Right ventricle myocardium inferior (tissue), 1 donor: ENCODE measurements at places on chromosomes 11 and 22. TPM values are rescaled to one million over a fixed set of nuclear protein-coding genes. Genes with fewer than 3 reads are reported as not detected.

DNA sequence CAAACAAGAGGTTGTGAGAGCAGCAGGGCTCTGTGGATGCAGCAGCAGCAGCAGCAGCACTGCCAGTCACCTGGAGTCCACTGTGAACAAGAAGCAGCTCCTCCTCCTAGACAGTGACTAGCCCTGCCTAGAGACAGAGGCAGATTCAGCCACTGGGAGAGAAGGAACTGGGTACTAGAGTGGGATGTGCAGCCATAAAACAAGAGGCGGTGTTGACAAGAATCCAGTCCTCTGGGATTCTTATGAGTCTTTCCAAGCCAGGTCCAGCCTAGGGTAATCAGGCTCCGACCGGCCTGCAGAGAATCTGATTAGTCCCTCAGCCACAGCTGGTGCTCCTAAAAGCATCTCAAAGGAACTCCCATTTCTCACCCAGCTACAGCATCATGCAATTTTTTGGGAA, 83.9 kb upstream of the USP47 start:
- DNase-seq = no peak

DNA sequence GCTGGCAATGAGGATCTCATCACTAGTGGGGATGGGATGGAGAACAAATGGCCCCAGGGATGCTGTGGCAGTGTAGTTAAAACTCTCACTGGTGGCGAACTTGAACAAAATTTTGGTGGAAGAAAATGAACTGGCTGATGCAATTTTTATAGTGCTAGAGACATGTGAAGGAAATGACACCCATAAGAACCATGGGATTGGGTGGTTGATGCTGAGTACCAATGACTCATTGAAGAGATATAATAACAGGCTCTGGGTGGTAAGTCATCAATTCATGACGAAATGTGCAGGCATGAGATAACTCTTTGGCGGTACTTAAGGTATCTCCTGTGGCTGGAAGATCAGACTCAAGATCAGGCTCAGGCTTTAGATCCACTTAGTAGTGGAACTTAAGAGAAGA, 172.9 kb upstream of the DDI1 start:
- no peak for DNase-seq

GRCh38 chr11:78099666-78100065, 20.0 kb upstream of the NDUFC2 start:
- no peak for DNase-seq

GRCh38 chr22:28394513-28395110, 285.0 kb downstream of the TTC28 start:
- no peak for DNase-seq

DNA sequence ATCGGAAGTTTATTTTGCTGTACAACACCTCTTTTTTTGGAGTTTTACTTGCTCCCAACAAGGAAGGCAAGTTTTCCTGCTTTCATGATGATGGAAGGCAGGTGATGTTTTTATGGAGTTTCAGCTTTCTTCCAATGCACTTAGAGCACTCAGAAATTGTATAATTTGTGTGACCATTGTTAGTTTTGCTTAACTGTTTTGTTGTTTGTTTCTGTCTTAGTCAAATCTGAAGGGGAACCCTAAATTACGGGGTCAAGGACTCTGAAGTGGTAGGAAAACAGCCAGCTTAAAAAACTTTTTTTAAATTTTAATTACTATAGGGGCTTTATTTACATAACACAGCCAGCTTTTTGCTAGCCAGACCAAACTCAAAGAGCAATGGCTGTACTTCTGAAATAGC, 14.7 kb downstream of the APOL6 start:
- no peak for DNase-seq

GRCh38 chr11:118705111-118705741, 25.8 kb upstream of the TREH start:
- DNase-seq = no peak

DNA sequence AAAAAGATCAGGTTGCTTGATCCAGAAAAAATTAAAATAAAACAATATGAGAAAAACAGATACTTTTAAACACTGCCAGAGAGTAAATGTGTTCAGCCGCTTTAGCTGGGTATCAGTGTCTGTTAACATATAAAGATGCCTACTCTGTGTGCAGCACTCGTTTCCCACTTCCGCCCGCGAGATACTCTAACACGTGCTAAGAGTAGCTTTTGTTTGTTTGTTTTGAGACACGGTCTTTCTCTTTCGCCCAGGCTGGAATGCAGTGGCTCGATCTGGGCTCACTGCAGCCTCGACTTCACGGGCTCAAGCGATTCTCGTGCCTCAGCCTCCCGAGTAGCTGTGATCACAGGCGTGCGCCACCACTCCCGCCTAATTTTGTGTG, 531 bp upstream of the MEN1 start:
- no peak for DNase-seq

GRCh38 chr22:35970616-35971455, 57.8 kb downstream of the RBFOX2 start:
- DNase-seq = no peak

Gene HMOX1
- total RNA-seq = 7.4 TPM

Gene ARHGEF17
- total RNA-seq = 57.1 TPM

Gene MB
- total RNA-seq = 17,829 TPM

Gene HEPN1
- total RNA-seq = not detected
